Activated CD4-positive, alpha-beta T cell treated with anti-CD3 and anti-CD28 coated beads for 24 hours (primary cell): ENCODE measurements at places on chromosomes 12 and 14.

DNA sequence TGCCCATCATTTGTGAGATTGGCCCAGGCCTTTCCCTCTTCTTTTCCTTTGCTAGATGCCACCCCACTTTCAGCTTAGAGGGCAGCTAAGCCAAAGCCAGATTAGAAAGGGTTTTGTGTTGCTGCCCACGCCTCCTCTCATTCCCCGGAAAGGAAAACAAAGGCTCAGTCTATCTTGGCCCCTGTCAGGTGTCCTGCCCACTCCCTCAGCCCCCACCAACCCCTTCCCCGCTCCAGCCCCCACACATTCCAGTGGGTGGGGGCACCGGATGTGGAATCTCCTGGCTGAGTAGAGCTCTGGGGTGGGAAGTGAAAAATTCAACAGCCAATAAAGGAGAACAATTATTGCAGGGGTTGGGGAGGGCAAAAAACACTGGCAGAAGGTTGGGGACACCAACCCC, 2.2 kb downstream of the BLOC1S1 start:
- no peak for DNase-seq

DNA sequence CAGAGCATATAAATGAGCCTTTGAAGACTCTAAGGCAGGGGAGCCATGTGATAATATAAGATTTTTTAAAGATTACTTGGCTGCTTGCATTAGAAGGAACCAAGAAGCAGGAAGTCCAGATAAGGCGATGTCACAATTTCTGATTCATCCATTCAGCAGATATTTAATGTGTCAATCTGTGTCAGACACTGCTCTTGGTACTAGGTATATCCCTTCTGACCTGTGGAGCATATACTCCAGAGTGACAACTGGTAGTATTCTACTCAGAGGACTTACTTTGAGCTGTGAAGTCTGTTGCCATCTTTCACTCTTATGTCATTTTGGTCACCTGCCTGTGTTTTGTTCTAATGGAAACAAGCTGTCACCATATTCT, 10.7 kb downstream of the EID3 start:
- DNase-seq = no peak

DNA sequence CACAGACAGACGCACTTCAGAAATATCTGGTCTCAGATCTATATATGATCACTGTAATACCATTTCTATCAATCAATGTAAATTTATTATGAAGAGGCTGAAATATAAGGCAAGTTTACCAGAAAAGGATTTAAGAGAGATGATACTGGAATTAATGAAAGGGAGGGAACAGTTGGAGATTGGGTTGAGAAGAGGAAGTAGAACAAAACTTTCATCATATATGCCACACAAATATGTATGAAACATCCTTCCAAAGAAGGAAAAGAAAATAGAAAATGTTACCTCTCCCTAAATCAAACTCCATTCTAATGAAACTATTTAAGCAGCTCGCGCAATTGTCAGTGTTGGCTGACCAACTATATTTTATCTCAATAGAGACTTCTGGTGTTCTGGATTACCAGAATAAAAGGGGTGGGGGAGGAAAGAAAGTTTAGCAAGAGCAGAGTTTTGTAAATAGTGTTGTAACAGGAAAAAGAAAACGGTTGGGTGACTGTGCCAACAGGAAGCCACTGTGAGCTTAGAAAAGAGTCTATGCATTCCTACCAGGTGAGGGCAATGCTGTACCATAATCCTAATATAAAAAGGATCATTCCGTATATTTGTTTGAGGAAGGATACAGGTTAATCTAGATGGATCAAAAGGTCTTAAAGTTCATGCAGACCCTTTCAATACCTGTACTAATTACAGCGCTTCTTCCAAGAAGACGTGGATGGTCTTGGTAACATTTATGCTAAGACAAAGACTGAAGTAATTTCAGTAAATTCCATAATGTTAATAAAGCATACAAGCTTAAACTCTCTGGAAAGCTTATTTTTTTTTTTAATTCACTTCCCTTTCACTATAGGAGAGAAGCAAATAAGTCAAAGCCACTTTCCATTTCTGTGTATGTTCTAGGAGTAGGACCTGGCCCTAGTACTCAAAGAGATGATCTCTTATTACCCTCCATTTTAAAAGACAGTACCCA, 14.5 kb upstream of the LLPH start:
- DNase-seq = no peak

DNA sequence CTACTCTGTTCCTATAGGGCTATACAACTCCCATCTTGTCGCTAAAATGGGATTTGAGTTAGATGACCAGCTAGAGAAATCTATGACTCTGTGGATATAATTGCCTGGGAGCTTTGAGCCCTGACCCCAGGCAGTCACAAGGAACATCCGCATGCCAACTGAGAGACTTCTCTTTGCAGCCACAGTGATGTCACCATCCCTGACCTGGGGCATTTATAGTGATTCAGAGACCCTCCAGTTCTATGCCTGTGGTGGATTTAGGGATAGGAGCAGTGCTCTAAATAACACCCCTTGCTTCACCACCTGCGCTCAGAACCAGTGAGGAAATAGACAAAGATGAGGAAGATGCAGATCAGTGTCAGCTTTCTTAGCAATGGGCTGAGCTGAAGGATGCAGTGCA, 86.2 kb downstream of the RIN3 start:
- DNase-seq = no peak

- peak; percentile 49 for DNase-seq
Measured at GRCh38 chr12:13196130-13196921, at the start of gene EMP1. Gene EMP1, plus strand, starts transcription at chr12:13196726. Its CDS starts 14,785 bp downstream, at chr12:13211511.
